Gastrocnemius medialis (tissue), 4 donors: ENCODE measurements at places on chromosomes 2 and 18. TPM values are rescaled to one million over a fixed set of nuclear protein-coding genes. Genes with fewer than 3 reads are reported as not detected.

- no peak overlapping the region for H3K27ac ChIP-seq
- no peak for DNase-seq
- H3K27me3 ChIP-seq = no peaks in the 10 kb centered on the region
- no peaks in the 10 kb centered on the region for H3K4me1 ChIP-seq
Observed at GRCh38 chr2:64698668-64699444, 45.1 kb upstream of the SERTAD2 start.

DNA sequence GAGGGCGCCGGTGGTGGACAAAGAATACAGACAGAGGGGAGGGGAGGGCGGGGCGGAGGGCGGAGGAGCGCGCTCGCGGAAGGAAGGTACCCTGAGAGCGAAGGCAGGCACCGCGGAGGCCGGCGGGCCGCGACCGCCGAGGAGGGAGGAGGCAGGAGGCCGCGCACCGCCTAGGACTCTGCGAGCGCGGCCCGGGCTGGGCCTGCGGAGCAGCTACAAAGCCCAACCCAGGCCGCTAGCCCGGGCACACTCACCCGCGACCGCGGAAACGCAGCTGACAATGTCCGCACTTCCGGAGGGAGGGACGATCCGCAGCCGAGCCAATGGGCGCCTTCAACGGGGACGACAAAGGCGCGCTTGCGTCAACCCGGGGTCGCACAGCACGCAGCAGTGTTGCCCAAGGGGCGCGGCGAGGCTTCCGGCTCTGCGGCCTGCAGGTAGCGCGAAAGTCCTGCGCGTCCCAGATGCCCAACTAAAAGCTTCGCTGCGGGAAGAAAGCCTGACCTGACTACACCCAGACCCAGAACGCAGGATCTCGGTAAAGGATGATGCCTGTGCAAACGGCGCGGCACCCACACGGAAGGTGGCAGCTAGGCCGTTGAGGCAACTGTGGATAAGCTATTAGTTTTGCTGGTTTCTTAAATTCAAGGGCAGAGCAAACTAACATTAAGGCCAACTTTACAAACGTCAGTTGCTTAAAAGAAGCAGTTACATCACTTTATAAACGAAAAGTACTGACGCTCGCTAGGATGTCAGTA lies at the start of gene C18orf32:
Gene C18orf32, minus strand, starts transcription at position 282 of the 758 bp plus-strand sequence. CDS start 3,486 bp downstream, outside the sequence.
- H3K4me1 ChIP-seq = peaks cover 40% of the 10 kb centered on the region
- no peaks in the 10 kb centered on the region for H3K27me3 ChIP-seq
- H3K36me3 ChIP-seq = peaks cover 50% of the 10 kb centered on the region
- peak; percentile 95 for DNase-seq
- peak within 1 kb of the TSS; percentile 91 for H3K4me3 ChIP-seq

DNA sequence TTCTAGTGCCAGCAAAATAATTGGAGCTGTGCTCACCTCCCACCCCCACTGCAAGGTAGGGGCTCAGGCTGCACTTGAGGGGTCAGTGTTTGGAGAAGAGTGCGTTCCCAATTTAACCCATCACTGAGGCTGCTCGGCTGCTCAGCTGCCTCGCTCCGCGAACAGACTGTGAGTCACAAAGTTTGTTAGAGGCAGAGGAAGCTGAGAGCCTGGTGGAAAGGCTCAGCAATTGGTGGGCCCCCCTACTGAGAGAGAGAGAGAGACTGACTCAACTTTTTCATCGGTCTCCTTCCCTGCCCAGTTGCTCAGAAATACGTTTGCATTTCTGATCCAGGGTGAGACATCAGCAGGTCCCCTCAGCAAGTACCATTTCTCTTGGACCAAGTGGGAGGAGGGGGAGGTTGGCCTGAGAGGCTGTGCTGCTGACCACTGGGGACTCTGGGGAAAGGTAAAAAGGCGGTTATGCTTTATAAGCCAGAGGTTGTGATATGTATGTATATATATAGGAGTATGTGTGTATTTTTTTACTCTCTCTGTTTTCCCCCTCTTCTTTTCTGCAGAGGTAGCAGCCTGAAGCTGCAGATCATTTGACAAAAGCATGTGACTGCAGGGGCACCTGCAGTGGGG lies 1.5 kb downstream of the EFR3B start:
- H3K4me3 ChIP-seq = peak overlapping the region; percentile 98
- no peaks in the 10 kb centered on the region for H3K36me3 ChIP-seq
- no peak for DNase-seq
- peaks cover 18% of the 10 kb centered on the region for H3K4me1 ChIP-seq
- no peaks in the 10 kb centered on the region for H3K27me3 ChIP-seq
- no peak overlapping the region for H3K27ac ChIP-seq

DNA sequence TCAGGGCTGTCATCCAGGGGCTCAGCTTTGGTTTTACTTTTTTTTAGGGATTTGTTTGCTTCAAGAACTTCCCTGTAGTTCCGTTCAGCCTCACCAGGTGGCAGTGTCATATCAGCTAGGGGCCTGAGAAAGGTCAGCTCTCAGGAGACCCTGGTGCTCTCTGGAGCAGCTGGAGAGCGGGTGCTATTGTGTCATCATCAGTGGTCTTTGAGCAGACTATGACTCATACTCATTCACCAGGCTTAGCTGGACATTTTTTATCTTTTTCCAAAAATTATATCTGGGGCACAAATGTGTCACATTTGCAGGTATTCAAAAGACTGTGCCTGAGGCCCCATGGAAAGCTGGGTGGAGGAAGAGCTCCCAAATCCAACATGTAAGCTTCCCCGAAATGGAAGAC lies 24.4 kb downstream of the ZNF892 start:
- no peak overlapping the region for H3K27ac ChIP-seq
- H3K27me3 ChIP-seq = no peaks in the 10 kb centered on the region
- H3K4me1 ChIP-seq = no peaks in the 10 kb centered on the region

DNA sequence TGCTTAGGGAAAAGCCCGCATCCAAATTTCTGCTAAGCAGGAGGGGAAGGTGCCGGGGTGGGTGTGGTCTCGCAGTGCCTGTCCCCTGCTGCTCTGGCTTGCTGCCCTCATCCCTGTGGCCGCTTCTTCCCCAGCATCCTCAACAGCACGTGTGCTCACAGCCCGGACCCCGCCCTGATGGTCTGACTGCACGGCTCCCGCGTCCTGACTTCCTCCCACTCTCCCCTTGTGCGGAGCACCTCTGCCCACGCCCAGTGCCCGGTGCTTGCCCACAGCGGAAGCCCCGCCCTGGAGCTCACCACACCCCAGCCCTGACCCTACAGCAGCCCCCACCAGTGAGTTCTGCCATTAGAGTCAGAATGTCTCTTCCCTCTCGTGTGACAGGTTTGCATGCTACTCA lies 277.9 kb downstream of the NDUFA10 start:
- no peak for DNase-seq
- H3K4me1 ChIP-seq = no peaks in the 10 kb centered on the region
- H3K27me3 ChIP-seq = no peaks in the 10 kb centered on the region
- H3K4me3 ChIP-seq = no peak overlapping the region
- H3K27ac ChIP-seq = no peak overlapping the region

- H3K27ac ChIP-seq = no peak overlapping the region
- no peaks in the 10 kb centered on the region for H3K36me3 ChIP-seq
- H3K4me3 ChIP-seq = no peak overlapping the region
- no peaks in the 10 kb centered on the region for H3K27me3 ChIP-seq
Observed at GRCh38 chr2:20178666-20179465, 46.1 kb downstream of the SDC1 start.

- no peak overlapping the region for H3K4me3 ChIP-seq
- H3K27me3 ChIP-seq = no peaks in the 10 kb centered on the region
- no peak for DNase-seq
- H3K4me1 ChIP-seq = peaks cover 33% of the 10 kb centered on the region
Observed at GRCh38 chr2:230758566-230759480, 46.2 kb downstream of the CAB39 start.

DNA sequence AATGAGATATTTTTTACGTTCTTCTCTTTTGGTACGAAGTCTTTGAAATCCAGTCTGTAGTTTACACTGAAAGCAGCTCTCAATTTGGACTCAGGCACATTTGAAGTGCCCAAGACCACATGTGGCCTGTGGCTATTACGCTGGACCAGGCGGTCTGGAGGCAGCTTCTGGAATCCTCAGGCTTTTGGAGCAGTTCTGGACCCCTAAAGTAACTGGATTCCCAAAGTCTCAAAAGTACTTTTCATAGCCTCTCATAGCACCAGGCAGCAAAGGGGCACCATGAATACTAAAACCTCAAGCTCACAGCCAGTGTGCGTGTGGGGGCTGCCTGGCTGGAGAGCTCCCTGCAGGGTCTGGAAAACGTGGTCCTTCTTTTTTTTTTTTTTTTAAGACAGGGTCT lies 119.0 kb downstream of the SMAD7 start:
- no peak for DNase-seq
- no peaks in the 10 kb centered on the region for H3K27me3 ChIP-seq
- no peak overlapping the region for H3K27ac ChIP-seq
- H3K4me1 ChIP-seq = peaks cover 18% of the 10 kb centered on the region
- no peak overlapping the region for H3K4me3 ChIP-seq
- H3K36me3 ChIP-seq = no peaks in the 10 kb centered on the region

- peak; percentile 87 for DNase-seq
- peak overlapping the region; percentile 81 for H3K27ac ChIP-seq
- H3K4me1 ChIP-seq = peaks cover 18% of the 10 kb centered on the region
- H3K4me3 ChIP-seq = no peak overlapping the region
- no peaks in the 10 kb centered on the region for H3K36me3 ChIP-seq
- no peaks in the 10 kb centered on the region for H3K27me3 ChIP-seq
Observed at GRCh38 chr2:174004905-174005605, 39.9 kb upstream of the SP3 start.

DNA sequence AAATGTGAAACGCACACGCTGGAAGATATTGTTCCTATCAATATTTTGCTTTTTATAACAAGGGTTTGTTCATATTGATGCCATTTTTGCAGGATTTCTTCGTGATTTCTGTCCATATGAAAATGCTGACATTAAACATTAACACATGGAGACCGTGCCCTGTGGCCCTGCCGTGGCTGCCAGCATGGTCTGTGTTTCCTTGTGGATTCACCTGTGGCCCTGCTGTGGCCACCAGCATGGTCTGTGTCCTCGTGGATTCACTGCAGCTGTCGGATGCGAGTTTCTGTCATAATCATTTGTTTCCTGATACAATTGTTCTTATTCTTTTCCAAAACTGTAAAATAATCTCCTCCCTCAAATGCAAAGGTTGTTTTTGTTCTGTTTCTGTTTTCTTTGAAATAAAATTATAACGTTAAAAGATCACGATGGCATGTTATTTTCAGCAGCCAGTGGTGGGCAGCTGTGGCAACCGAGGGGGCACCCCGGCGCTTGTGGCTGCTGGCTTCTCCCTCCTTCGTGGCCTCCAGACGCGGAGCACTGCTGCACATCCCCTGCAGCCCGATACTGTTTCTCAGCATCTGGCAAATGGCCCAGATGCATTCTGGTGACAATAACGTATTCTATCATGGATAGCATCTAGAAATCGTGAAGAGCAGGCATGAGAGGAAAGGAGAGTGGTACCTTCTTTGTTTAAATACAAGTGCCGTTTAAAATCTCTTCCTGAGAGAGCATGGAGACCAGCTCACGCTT lies 143.5 kb downstream of the PTGR3 start:
- peaks cover 24% of the 10 kb centered on the region for H3K36me3 ChIP-seq
- H3K4me3 ChIP-seq = no peak overlapping the region
- no peak for DNase-seq
- H3K27ac ChIP-seq = no peak overlapping the region
- H3K4me1 ChIP-seq = no peaks in the 10 kb centered on the region

DNA sequence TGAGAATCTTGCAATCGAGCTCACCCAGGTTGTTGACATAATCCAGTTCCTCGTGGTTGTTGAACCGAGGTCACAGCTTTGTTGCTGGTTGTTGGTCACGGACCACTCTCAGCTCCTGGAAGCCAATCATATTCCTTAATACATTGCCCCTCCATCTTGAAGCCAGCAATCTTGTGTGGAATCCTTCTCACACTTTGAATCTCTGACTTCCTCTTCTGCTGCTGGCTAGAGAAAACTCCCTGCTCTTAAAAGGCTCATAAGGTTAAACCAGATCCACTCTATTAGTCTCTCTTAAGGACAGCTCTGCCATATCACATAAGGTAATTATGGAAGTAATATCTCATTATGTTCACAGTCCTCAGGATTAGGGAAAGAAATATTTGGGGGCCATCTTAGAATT lies 41.1 kb downstream of the SP140 start:
- H3K4me3 ChIP-seq = no peak overlapping the region
- no peaks in the 10 kb centered on the region for H3K36me3 ChIP-seq
- no peak overlapping the region for H3K27ac ChIP-seq

- H3K27me3 ChIP-seq = no peaks in the 10 kb centered on the region
- no peak for DNase-seq
- H3K4me1 ChIP-seq = no peaks in the 10 kb centered on the region
- no peaks in the 10 kb centered on the region for H3K36me3 ChIP-seq
Observed at GRCh38 chr18:10259901-10260300, 194.5 kb upstream of the APCDD1 start.

The CENPA gene
- 0.22 TPM for total RNA-seq

The LYPD6 gene
- 0.46 TPM for total RNA-seq

The CCDC74A gene
- 0.46 TPM for total RNA-seq

The CYS1 gene
- total RNA-seq = 0.18 TPM

The VWA3B gene
- not detected for total RNA-seq

The DYSF gene
- 267 TPM for total RNA-seq
